Right renal cortex interstitium (tissue), 3 donors: ENCODE measurements at places on chromosomes 3 and 15. TPM values are rescaled to one million over a fixed set of nuclear protein-coding genes. Genes with fewer than 3 reads are reported as not detected.

DNA sequence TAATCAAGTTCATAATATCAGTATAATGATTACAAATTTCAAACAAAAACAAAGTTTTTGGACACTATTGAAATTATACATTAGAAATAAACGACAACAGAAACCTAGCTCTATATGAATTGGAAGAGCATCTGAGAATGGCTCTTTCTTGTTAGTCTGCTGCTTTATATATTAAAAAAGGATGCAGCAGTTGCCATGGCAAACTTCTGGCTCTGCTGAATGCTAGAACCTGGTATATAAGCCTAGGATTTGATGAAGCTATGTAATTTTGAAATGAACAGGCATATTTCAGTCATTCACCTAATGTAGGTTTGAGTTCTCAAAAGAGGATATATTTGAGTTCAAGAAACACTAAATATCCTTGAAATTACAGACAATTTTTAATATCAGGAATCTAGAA is 252.7 kb upstream of the KCNMB2 start:
- no peak for DNase-seq

Gene HES1
- polyA plus RNA-seq: 89.9 TPM

Gene FOXB1
- polyA plus RNA-seq: not detected

Gene PLAAT1
- polyA plus RNA-seq: 4.2 TPM

Gene MYZAP
- polyA plus RNA-seq: 7.4 TPM

GRCh38 chr3:194689493-194689944 is 3.8 kb downstream of the FAM43A start:
- no peak for DNase-seq

- DNase-seq: no peak
These were observed at the start of gene PCOLCE2 for GRCh38 chr3:142888481-142889211. PCOLCE2 (minus strand) TSS chr3:142889083; CDS start chr3:142888896, 187 bp downstream.

DNA sequence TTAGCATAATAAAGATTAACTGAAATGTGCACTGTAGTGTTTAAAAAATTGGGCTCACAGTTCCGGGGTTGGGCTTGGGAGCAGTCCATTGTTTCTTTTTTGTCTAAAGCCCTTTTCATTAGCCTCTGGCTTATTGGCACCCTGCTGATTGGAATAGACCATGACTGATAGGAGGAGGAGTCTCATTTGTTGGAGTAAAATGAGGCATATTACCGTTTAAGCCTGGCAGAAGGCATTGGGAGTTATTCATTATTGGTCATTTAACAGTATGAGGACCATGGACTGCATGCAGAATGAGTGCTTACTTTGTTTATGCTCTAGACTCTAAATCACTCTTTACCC is 139.0 kb upstream of the CGNL1 start:
- DNase-seq: no peak

Gene ANKUB1
- 0.36 TPM for polyA plus RNA-seq

DNA sequence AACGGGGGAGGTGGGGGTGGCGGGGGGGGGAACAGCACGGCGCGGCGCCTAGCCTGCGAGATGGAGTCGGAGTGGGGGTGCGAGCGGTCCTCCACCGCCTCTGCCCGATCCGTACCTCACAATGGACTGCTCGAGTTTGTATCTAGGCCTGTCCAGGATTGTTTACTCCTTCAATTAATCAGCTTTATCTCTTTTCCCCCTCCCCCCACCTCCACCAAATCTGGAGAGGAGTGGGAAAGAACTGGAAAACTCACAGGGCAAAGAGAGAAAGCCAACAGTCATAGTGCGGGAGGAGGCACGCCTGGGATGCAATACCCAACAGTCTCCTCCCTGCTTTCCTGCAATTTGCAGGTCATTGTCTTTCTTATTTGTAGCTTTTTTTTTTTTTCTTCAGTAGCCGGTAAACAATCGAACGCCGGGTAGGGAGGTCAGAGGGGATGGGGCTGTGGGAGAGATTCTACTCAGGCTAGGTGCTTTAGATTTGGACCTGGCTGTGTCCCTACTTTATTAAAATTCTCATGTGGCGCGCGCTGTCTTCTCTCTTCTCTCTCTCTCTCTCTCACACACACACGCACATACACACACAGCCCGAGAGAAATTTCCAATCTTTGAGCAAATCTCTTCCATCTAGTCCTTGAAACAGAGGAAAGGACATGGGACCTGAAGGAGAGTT is 6.9 kb upstream of the MEIS2 start:
- peak; percentile 63 for DNase-seq

DNA sequence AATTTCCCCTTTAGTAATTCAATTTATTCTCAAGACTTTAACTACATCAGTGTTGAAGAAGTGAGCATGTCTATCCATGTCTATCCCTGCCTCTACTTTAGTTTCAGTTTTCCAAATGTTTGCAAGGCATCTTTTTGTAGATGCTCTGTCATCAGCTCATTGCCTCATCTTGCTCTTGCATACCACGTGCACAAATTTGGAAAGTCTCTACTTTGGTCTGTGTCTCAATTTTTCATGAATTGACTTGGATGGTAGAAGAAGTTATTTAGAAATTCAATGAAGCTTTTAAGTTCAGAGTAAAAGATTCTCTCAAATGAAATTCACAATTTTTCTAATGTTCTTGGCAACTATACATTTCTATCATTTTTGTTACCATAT is 55.3 kb downstream of the CLDN1 start:
- no peak for DNase-seq

DNA sequence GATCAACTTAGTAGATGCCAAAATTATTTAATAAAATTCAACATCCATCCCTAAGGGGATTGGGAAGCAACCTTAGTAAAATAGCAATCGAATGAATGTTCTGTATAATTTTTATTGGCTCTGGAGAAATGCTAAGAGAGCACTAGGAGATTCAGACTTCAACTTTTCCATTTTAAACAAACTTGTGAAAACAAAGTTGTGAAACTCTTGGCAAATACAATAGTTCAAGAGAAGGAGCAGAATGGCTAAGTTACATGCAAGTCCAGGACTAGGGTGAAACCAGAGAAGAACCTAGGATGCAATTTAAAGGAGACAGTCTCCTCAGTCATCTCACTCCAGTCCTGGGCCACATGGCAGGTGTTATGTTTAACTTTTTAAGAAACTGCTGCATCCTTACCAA is 16.7 kb upstream of the ZNF280D start:
- no peak for DNase-seq

GRCh38 chr15:65836665-65837064 is 32.6 kb upstream of the RAB11A start:
- no peak for DNase-seq

- DNase-seq: no peak
These were observed 146.7 kb downstream of the NAALADL2 start for GRCh38 chr3:175005881-175006280.

DNA sequence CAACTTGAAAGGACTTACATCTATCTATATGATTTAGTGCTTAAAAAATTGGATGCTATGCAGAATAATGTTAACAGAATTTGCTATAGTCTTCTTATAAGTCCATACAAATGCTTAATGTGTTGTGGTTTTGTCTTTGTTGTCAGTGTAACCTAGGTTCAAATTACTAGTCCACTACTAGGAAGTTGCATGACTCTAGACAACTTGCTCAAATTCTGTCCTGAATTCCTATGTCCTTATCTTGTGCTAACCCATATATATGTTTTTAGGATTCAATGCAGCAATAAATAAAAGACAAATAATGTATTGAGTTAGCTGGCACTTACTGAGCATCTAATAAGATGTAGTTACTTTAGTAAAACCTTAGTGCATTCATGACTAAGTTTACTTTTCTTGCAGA is 276.5 kb upstream of the KCNMB2 start:
- DNase-seq: no peak

GRCh38 chr15:88012233-88012632 is 244.3 kb downstream of the NTRK3 start:
- DNase-seq: no peak

- no peak for DNase-seq
These were observed 45.5 kb downstream of the PPM1L start for GRCh38 chr3:160801386-160802118.

Gene MCTP2
- polyA plus RNA-seq: 20.0 TPM

GRCh38 chr15:31379577-31379976 is 52.9 kb downstream of the KLF13 start:
- no peak for DNase-seq

Gene SEC62
- polyA plus RNA-seq: 215 TPM

DNA sequence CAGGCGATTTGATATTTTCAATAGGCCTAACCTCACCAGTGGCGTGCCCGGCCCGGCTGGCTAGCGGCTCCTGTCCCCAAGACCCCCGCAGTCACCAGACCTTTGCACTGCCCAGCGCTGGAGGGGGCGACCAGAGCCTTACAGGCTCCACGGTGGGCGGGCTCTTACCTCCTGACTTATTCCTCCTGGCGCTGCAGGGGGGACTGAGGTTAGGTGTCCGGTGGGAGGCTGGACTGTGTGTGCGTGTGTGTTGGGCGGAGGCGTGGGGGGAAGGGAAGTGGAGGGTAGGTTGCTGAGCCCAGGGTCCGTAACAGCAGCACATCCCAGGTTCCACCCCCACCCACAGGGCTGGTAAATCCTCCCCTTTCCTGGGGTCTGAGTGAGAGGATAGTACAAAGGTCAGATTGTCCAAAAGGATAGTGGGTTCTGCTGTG is 27.5 kb upstream of the THRB start:
- DNase-seq: no peak

DNA sequence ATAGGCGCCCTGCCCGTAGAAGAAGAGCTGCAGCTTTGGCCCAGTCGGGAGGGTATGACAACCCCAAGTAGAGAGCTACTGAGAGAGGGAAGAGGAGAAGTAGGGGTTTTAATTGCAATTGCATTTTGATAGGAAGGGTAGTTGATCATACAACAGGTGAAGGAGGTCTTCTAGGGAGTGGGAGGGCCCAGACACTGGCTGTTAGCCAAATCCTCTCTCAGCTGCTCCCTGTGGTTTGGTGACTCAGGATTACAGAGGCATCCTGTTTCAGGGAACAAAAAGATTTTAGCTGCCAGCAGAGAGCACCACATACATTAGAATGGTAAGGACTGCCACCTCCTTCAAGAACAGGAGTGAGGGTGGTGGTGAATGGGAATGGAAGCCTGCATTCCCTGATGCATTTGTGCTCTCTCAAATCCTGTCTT is 408.9 kb upstream of the THBS1 start:
- peak; percentile 65 for DNase-seq

GRCh38 chr15:56877255-56877970 is 41.0 kb upstream of the TCF12 start:
- no peak for DNase-seq

Gene CCDC39
- 5.2 TPM for polyA plus RNA-seq

- DNase-seq: no peak
These were observed 37.9 kb downstream of the CLK3 start for GRCh38 chr15:74653426-74654102.

DNA sequence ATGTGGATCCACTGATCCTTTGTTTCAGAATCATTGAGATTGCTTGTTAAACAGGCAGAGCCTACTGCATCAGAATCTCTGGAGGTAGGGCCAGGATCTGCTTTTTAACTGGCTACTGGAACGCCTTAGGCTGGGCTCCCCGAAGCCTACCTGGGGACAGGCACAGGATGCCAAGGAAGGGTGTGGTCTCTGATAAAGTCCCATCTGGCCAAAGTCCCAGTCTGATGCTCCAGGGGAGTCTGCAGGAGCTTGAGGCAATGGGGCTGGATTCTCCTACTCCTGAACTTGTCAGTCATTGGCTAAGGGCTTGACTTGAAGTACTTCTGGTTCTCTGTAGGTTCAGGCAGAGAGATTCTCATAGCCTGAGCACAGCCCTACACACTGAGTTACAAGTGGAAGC is 22.4 kb upstream of the CCK start:
- DNase-seq: no peak

Gene CTXN2
- not detected for polyA plus RNA-seq

Gene ARGFX
- polyA plus RNA-seq: not detected

DNA sequence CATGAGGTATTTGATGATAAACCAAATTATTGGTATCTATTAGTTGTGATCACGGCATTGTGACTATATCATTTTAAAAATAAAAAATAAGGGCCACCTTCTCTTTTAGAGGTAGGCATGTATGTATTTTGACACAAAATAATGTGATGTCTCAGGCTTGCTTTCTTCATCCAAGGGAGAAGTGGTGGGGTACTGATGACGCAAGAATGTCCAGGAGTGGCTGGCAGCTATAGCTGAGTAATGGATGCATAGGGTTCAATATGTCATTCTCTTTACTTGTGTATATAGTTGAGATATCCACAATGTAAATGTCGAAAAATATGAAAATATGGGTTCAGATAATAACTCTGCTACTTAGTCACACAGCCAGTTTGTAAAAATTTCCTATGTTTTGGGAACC is 46.8 kb upstream of the NSMCE3 start:
- DNase-seq: no peak

Gene RARB
- 57.0 TPM for polyA plus RNA-seq

GRCh38 chr15:86558252-86558651 is 478.6 kb downstream of the AGBL1 start:
- no peak for DNase-seq

GRCh38 chr15:74316141-74316540 is 51.3 kb downstream of the CYP11A1 start:
- no peak for DNase-seq

Gene CHRNA5
- polyA plus RNA-seq: 10.2 TPM

DNA sequence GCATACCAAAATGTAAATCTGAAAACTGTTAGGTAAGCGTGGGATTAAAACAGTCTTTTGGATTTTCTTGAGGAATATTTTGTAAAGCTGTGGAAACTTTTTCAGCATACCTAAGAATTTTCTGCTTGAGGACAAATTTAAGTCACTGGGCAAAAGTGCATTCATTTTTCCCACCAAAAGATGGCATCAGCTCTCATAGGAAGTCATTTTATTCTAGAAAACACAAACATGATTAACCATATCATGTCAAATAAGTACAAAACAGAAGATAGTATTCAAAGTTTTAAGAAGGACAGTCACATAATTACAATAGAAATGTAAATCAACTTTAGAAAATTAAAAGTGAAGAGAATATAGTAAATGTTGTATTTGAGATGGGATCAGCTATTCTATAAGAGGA is 63.5 kb downstream of the SLC49A4 start:
- peak; percentile 6 for DNase-seq

Gene GPD1L
- polyA plus RNA-seq: 21.2 TPM

- DNase-seq: no peak
These were observed 574 bp downstream of the NGRN start for GRCh38 chr15:90266061-90266431.

DNA sequence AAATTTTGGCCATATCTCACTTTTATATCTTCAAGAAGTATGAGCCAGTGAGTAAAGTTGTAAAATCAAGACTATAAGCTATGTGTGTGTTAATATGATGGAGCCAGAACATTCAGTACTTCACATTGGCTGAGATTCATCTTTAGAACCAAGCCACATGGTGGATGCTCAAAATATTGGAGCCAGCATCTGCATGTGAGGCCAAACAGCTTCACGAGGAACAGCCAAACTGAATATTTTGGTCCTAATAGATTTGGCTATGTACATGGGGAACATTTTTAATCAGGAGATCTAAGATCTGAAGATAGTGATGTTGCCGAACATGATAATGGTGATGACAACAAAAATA is 1089.8 kb downstream of the TUSC7 start:
- no peak for DNase-seq

- no peak for DNase-seq
These were observed 74.1 kb upstream of the PRR23C start for GRCh38 chr3:139118835-139119234.

- no peak for DNase-seq
These were observed 14.4 kb downstream of the RTP1 start for GRCh38 chr3:187211532-187212195.
